Stimulated activated effector memory CD8-positive, alpha-beta T cell treated with anti-CD3 and anti-CD28 coated beads, Interleukin-12 subunit alpha, Interleukin-12 subunit beta, amount 100 ng/mL, for 72 hours (primary cell): ENCODE measurements at places on chromosomes 4 and X.

DNA sequence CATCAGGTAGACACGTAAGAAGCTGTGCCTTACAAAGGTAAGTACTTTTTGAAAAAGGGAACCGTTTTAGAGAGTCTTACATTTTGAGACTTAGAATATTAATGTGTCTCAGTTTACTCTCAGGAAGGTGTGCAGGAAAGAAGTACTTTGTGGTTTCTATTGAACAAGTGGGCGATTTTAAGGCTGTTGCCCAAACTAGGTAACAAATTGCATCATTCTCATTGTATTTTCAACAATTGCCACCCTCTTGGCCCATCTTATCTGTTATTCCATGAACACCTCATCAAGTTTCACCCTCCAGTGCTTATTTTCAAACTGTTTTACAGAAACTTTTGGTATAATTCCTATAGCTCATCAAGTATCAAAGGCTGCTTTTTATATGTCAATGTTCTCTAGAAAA, 158.3 kb downstream of the SLC4A4 start:
- DNase-seq = no peak

DNA sequence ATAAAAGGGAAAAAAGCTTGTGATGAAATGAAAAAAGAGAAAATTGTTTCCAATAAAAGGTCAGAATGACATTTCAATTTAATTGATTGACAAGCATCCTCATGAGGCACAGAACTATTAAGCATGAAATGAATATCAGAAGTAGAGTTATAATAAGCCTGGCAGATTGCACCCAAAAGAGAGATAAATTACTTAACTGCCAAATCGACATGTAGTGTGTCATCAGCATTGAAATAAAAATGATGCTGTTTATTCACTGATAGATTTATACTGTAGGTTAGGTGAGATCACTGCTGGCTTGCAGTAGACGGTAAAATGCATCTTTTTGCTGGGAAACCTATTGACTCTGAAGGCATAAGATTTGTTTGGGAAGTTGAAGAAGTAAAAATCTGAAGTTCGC, 507.2 kb downstream of the FSTL5 start:
- no peak for DNase-seq

DNA sequence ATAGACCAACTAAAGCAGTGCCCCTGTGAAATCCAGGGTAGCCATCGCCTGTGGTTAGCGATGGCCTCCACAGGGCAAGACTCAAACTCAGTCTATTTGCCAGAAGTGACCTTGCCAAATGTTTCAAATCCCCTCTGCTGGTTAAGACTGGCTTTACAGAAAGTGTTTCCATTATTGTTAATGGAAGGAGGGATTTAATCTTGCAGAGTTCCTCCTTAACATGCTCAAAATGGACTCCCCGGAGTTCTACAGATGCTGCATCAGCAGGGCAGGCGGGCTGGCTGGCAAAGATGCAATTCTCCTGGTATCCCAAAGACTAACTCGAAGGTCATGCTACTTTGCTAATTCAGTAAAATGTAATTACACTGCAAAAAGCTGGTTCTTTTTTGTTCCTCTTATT, 313.0 kb upstream of the SLC7A11 start:
- no peak for DNase-seq

DNA sequence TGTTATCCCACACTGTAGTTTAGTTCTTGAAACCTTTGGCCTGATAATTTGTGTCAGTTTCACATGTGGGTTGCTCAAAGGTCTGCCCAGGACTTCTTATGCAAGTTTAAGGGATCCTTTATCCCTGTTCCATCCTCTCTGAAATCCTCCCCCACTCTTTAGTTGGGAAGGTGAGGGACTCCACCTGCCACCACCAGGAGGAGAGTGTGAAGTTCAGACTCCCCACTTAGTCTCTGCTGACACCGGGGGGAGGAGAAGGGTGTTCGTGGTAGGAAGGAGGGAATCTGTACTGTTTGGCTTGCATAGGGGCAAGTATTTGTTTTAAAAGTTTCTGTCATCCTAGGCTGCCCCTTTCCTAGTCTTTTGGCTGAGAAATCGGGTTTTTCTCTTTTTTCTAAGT, 211.8 kb downstream of the PPP4R3C start:
- no peak for DNase-seq

- DNase-seq = no peak
These were observed 117.2 kb downstream of the TMEM144 start for GRCh38 chr4:158327525-158327924.

DNA sequence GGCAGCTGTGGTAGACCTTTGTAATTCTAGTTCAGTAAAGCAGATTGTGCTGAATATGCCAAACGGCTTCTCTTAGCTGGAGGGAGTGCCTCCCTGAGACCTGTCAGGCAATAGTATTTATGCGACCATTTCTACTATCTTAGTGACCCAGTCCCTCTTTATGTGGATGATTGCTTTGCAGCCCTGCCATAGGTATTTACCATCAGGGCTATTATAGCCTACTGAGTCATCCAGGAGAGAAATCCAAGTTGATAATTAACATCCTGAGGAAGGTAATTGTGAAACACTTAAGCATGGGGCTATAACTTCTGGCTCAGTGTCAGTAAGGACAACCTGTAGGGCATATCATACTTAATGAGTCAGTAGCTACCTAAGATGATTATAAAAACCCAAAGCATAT, 103.9 kb upstream of the MAOA start:
- no peak for DNase-seq

- DNase-seq = no peak
These were observed 129.8 kb downstream of the TBC1D19 start for GRCh38 chr4:26713563-26714151.

DNA sequence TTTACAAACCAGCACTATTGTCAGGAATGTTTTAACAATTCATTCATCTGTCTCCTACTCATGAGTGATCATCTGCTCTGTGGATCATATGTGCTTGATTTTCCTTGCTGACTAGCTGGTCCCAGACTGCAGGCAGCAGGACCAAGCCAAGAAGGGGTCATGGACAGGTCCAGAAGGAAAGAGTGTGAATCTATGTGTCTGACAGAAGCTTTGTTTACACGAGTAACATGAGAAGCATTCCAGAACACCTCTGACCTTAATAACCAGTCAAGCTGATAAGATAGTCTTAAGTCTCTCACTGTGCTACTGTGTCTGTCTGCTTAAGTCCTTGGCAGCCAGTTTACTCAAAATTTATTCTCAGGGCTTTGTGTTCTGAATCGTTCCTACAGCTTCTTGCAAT, 39.0 kb downstream of the GUCY1A1 start:
- no peak for DNase-seq

- DNase-seq = no peak
These were observed 27.4 kb downstream of the CENPU start for GRCh38 chr4:184706453-184706852.

- DNase-seq = peak; percentile 52
These were observed 39.4 kb downstream of the PPM1K start for GRCh38 chr4:88244816-88245579.

- no peak for DNase-seq
These were observed 72.2 kb downstream of the BLTP1 start for GRCh38 chr4:122224348-122224747.

- DNase-seq = no peak
These were observed 140.2 kb upstream of the PJA1 start for GRCh38 chrX:69305333-69306062.

GRCh38 chr4:6308899-6309643, 39.4 kb downstream of the WFS1 start:
- DNase-seq = no peak

GRCh38 chr4:92455951-92456350, 152.2 kb downstream of the GRID2 start:
- no peak for DNase-seq

- no peak for DNase-seq
These were observed 296.2 kb downstream of the FRMPD4 start for GRCh38 chrX:12434493-12434892.

- DNase-seq = no peak
These were observed 293.5 kb downstream of the KCNIP4 start for GRCh38 chr4:21655031-21655430.

DNA sequence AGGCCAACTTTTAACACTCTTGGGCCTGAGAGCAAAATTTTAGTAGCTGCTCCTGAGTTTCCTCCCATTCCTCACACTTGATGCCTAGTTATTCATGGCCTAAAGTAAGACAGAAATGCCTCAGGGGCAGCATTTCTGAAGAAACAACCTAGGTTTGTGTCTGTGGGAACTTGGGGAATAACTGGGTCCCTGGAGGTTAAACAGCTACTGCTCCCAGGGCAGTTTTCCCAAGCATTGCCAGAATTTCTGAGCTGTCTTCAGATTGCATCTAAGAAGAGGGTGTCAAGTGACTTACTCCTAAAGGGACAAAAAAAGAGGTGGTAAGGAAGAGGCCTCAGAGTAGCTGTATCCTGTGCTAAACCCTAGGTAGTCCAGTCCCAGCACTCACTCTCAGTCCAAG, 130.8 kb upstream of the ACSL4 start:
- no peak for DNase-seq

- DNase-seq = no peak
These were observed 214.9 kb upstream of the UGT8 start for GRCh38 chr4:114383721-114384120.

- DNase-seq = no peak
These were observed 76.6 kb downstream of the ARHGAP10 start for GRCh38 chr4:147808447-147808846.

- no peak for DNase-seq
These were observed 550.5 kb upstream of the SMIM31 start for GRCh38 chr4:164203476-164203875.

GRCh38 chrX:43087830-43088229, 309.9 kb upstream of the PPP1R2C start:
- DNase-seq = no peak

GRCh38 chr4:25299476-25300203, 12.9 kb upstream of the ZCCHC4 start:
- no peak for DNase-seq

GRCh38 chr4:149135062-149135461, 680.6 kb downstream of the IQCM start:
- no peak for DNase-seq

GRCh38 chr4:104488151-104488550, 6.5 kb downstream of the CXXC4 start:
- DNase-seq = no peak

GRCh38 chr4:74217365-74217764, 59.4 kb downstream of the MTHFD2L start:
- DNase-seq = no peak

- DNase-seq = no peak
These were observed 678.7 kb downstream of the ARAP2 start for GRCh38 chr4:35565640-35566039.

DNA sequence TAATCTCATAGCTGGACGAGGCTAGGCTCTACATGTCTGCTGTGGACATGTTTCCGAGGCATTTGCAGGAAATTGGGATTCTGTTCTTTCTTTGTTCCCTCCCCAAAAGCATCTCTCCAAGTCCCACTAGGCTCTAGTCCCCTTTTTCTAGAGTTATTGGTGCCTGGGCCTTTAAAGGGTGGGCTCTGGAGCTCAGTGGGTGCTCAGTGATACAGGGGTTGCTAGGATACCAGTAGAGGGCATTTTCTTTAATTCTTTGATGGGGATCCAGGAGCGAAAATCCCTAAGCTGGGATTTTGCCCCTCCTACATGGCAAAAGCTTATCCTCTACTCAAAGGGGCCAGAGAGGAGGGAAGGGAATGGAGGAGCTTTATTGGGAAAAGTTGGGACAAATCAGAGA, 34.2 kb downstream of the ARHGEF9 start:
- DNase-seq = no peak

GRCh38 chrX:46642145-46642544, 68.6 kb downstream of the CHST7 start:
- DNase-seq = no peak

- no peak for DNase-seq
These were observed 56.6 kb upstream of the SLC6A14 start for GRCh38 chrX:116379854-116380253.

GRCh38 chr4:40190019-40190418, 6.8 kb upstream of the RHOH start:
- no peak for DNase-seq
